Activated CD4-positive, CD25-positive, alpha-beta regulatory T cell (primary cell): ENCODE measurements at places on chromosomes 12 and 14.

- no peak for DNase-seq
Observed at GRCh38 chr12:112900298-112901145, 6.2 kb upstream of the OAS1 start.

DNA sequence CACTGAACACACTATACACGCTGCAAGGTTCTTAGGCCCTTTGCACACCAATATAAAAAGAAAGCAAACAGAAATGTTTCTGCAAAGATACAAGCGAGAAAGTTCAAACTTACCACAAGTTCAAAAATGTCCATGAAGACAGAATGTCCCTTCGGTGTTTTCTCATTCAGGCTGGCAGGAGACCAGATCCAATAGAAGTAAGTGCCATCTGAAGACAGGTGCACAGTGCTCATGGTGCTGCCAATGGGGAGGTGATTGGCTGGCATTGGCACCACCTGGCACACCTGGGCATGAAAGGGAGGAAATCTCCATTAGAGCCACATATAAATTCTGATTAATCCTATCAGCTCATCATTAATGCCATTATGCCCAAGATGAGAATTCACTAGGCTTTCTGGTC lies 76.3 kb downstream of the HECTD4 start:
- no peak for DNase-seq

DNA sequence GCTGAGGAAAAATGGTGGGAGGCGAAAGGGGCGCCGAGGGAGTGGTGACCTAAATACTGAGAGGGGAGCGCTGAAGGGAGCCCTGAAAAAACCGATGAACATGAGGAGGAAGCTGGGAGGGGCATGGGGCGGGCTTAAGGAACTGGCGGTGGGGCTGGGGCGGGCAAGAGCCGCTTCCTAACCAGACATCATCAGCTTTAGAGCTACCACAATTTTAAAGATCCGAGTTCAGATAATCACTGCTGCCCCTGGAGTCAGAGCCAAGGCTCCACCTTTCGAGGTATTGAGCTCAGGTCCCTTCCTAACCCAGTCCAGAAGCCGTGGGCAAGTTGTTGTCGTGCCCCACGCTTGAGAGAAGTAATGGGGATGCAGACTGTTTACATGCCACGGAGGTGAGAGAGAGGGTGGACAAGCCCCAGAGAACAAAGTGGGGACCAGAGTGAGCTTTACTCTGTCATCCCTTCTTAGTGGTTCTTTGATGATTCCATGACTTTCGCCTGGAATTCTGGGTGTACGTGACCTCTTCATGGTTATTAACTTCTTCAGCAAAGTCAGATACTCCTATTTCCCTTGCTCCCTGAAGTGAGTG lies 393 bp downstream of the ORMDL2 start:
- no peak for DNase-seq

- no peak for DNase-seq
Observed at GRCh38 chr14:65290830-65291229, 121.7 kb upstream of the FUT8 start.

GRCh38 chr14:55843718-55844403 lies 263.9 kb downstream of the KTN1 start:
- no peak for DNase-seq

DNA sequence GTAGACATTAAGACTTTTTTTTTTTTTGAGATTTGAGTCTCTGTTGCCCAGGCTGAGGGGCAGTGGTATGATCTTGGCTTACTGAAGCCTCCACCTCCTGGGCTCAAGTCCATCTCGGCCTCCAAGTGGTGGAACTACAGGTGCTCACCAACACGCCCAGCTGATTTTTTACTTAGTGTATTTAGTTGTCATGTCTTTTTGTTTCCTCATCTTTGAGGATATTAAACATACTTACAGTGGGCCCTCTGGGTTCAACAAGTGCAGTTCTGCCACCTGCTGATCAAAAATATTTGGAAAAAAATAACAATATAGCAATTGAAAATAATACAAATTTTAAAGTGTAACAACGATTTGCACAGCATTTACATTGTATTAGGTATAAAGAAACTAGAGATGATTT lies 4.4 kb upstream of the B4GALNT1 start:
- no peak for DNase-seq

DNA sequence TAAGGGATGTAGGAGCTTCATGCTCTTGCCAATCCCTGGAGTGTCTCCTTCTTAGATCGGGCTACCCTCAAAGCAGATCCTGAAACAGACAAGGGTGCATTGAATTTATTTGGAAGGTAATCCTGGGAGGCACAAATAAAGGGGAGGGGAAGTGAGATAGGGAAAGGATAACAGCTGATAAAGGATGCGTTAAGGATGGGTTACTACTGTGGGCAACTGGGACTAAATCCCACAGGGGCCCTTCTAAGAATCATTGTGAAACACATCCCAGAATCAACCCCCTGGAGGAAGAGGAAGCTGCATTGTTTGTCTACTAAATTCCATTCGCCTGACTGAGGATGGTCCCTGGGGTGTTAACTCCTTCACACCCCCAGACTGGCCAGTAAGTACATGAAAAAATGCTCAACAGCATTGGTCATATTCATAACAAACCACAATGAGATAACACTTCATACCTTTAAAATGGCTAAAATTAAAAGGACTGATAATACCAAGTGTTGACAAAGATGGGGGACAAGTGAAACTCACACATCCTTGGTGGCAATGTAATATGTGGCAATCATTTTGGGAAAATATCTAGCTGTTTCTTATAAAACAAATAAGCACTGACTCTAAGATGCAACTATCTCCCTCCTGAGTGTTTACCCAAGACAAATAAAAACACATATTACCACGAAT lies 37.0 kb upstream of the CMKLR1 start:
- no peak for DNase-seq

- DNase-seq = no peak
Observed at GRCh38 chr14:89498878-89499277, 81.8 kb upstream of the FOXN3 start.

DNA sequence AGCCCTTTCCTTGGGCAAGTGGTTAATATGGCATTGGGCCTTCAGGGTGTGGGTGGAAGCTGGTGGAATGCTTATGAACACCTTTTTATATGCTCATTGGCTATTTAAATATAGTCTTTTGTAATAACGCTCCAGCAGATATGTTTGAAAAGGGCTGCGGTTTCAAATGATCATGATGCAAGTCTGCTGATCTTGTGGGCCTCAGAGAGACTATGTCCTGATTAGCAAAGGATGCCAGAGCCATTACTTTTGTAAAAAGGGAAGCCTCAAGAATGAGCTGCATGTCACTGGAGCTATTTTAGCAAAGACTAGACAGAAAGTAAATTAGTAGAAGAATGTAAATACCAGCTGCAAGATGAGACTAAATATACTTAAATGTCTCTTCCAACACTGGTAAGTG lies 200.5 kb downstream of the GXYLT1 start:
- DNase-seq = no peak

- no peak for DNase-seq
Observed at GRCh38 chr14:44620121-44621019, 113.3 kb upstream of the FSCB start.

DNA sequence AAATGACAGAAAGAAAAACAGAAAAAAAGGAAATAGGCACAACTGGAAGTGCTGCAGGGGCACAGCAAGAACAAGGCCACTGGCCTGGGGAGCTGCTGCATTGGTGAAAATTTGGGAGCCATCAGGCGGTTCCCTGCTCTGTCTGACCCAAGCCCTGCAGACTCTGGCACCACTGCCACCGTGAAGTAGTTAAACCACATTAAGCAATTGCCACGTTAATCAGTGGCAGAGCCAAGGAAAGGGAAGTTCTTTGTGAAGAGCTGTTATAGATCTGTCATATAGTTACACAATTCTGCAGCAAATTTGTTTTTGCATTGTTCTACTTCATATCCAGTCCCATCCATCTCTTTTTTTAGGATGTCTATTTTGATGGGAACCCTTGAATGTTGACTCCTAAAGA lies 915.3 kb downstream of the FSCB start:
- no peak for DNase-seq

DNA sequence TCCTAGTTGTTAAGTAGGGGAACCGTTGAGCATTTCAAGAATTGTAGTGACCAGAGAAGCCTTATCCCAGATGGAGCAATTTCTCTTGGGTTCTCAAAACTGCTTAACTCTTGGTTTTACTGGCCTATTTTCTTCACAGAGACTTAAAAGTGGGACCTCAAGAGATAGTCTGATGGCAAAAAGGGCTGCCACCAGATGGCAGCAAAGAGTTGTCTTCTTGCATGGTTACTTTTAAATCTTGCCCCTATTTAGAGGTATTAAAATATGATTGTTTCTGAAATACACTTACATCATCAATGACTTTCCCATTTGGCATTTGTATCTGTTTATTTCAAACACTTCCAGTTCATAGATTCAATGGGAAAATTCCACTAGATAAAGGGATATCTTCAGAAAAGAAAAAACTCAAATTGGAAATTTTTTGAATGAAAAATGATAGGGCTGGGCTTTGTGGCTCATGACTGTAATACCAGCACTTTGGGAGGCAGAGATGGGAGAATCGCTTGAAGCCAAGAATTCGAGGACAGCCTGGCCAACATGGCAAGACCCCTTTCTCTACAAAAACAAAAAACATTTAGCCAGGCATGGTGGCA lies 69.9 kb upstream of the CNTN1 start:
- no peak for DNase-seq

- no peak for DNase-seq
Observed at GRCh38 chr12:26800858-26801257, 32.1 kb downstream of the ITPR2 start.

- peak; percentile 40 for DNase-seq
Observed at GRCh38 chr14:64636208-64636979, 67.8 kb upstream of the PLEKHG3 start.

DNA sequence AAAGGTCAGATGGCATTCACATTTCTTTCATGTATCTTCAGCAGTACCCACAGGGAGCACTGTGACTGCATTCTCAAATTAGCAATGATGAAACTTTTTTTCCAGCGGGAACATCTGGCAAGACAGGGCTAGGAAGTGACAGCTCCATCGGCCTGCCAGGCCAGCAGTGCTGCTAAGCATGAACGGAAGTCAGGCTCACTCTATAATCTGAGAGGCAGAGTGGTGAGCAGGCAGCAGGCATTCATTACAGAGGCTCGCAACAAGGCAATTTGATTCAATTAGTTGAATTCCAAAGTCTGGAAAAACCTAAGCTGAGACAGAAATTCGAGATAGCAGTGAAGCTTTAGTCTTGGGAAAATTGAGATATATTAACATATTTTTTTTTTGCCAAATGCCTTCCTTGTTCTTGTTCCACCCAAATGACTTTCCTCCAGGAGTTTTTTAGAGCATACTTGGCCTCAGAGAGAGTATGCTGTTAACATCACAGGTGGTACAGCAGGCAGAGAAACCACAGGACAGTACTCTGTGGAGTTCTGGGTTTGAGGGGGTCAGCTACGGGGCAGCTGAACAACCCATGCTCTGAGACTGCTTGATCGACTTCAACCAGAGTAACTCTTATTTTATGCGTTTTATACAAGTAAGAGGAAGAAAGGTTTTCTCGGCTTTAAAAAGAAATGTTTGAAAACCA lies 414.9 kb downstream of the APAF1 start:
- no peak for DNase-seq

DNA sequence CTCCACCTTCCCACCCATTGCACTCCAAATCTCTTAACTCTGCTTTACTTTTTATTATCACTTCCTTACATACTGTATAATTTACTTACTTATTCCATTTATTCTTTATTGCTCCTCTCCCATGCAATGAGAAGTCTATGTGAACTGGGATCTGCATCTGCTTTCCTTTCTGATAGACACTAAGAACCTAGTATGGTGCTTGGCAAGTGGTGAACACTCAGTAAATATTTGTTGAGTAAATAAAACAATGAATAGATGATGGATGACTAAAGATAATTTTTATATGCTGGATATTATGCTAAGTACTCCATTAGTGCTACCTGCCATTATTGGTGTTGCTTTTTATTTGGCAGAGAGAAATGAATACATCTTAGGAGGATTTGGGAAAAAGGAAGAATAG lies 151.0 kb downstream of the TPH2 start:
- DNase-seq = no peak

GRCh38 chr14:59098377-59098776 lies 90.1 kb upstream of the DAAM1 start:
- DNase-seq = no peak

GRCh38 chr14:90293766-90294730 lies 37.7 kb downstream of the NRDE2 start:
- no peak for DNase-seq

DNA sequence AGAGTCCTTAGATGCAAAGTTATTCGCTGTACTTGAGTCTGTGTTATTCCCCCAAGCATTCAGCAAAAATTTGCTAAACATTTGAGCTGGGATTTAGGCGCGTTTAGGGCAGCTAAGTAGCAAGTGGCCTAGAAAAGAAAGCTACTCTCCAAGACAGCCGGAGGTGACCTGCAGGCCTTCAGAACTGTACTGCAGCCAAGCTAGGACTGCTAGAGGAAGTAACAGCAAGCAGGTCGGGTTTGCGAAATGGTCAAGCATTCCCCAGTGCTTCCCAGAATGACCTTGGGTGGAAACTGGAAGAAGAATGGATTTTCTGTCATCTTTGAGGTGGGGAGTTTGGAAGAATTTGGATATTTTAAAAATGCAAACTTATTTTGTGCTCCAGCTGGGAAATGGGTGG lies 287.5 kb downstream of the FOXN3 start:
- DNase-seq = no peak

DNA sequence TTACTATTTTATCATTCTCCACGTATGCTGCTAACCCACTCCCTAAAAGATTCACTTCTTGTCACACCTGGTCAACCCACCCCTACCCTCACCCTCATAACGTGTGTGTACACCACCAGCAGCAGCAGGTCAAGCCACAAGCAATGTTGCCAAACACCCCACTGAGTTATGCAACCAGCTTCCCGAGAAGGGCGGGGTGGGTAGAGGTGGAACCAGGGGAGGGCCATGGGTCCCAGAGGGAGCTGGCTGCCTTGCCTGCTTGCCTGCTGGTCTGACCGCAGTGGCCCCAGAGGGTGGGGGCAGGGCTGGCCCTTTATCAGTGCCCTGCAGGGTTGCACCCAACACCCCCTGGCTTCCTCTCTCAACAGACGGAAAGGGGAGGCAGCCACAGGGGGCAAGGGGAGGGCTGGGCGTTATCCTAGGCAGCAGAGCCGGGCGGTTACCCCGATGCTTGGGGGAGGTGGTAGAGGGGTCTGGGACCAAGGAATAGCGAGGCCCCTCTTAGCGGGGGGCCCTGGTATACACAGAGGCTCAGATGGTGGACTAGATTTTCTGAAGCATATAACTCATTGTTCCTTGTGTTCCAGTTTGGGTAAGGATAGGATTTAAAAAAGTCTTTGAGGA lies 3.5 kb upstream of the NFE2 start:
- DNase-seq = no peak

GRCh38 chr14:104394409-104394851 lies 185.1 kb upstream of the C14orf180 start:
- DNase-seq = no peak

DNA sequence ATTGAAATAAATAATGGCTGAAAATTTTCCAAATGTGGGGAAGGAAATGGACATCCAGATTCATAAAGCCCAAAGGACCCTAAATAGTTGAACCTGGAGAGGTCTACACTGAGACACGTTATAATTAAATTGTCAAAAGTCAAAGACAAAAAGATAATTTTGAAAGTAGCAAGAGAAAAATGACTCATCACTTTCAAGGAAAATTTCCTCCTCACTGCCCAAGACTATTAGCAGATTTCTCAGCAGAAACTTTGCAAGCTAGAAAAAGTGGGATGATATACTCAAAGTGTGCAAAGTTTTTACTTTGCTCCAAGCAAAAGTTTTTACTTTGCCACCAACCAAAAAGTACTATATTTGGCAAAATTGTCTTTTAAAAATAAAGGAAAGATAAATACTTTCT lies 15.9 kb upstream of the KRT83 start:
- no peak for DNase-seq
